ENCODE measurements at places on chromosomes 2 and 18. TPM values are rescaled to one million over a fixed set of nuclear protein-coding genes. Genes with fewer than 3 reads are reported as not detected.

The CRACDL gene
- total RNA-seq: 0.14 TPM

The GCG gene
- not detected for total RNA-seq

The HOXD10 gene
- total RNA-seq: not detected

The NPHP1 gene
- total RNA-seq: 1.2 TPM

The SERPINB12 gene
- total RNA-seq: not detected

The AFF3 gene
- 5.9 TPM for total RNA-seq

The NEU4 gene
- 1.2 TPM for total RNA-seq

The ESPNL gene
- total RNA-seq: 4.3 TPM

The MC2R gene
- total RNA-seq: not detected

DNA sequence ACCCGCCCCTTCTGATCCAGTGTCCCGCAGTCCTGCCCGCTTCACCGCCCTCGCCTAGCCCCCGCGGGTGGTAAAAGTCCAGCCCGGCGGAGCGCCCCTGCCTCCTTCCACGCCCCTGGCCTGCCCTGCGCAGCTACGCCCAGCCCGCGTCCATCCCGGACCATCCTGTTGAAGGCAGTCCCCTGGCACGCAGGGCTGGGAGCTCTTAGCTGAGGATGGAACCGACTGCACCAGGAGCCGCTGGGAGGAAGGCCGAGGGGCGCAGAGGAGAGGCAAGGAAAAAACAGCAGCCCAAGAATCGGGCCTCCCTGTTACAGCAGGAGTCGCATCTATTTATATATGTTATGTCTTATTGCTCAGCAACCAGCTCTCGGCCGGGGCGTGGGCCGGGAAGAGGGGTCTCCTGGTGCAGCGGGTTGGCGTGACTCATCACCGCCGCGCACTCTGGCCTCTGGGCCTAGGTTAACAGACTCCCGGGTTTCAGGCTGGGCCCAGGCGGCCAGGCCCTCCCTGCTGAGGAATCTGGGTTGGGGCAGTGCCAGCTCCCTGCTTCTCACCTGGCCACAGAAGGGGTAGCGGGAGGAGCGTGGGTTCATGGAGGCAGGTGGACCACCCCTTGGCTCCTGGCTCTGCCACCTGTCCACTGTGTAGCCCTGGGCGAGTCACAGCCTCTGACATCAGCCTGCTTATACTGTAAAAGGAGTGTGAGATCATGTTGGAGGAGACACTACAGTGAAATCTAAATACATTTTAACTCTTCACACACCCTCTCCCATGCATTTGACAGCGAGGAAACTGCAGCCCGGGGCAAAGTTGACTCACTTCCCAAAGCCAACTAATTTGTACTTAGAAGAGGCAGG, 13.4 kb upstream of the MAP3K2 start:
- H3K4me3 ChIP-seq: peak overlapping the region; percentile 46
- peaks cover 9% of the 10 kb centered on the region for H3K4me1 ChIP-seq
- H3K27ac ChIP-seq: no peak overlapping the region
- no peaks in the 10 kb centered on the region for H3K36me3 ChIP-seq
- DNase-seq: peak; percentile 68

DNA sequence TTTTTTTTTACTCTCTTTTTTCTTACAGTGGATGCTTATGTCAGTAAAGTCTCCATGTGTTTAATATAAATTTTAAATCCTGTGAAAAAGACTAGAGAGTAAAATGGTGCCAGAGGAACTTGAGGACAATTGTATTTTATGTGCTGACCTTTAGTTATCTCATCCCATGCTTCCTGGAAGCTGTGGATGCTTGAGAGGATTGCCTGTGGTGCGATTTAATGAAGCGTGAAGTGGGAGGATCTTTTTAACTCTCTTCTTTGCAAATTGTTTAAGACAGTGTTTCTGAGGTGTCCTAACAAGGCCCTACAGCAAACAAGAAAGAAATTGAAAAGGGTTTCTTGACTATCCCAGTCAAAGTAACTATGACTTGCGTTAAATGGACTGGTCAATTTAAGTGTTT, 84.2 kb downstream of the DTNA start:
- no peak overlapping the region for H3K27ac ChIP-seq
- no peaks in the 10 kb centered on the region for H3K4me1 ChIP-seq
- H3K36me3 ChIP-seq: peaks cover 7% of the 10 kb centered on the region
- no peaks in the 10 kb centered on the region for H3K27me3 ChIP-seq

DNA sequence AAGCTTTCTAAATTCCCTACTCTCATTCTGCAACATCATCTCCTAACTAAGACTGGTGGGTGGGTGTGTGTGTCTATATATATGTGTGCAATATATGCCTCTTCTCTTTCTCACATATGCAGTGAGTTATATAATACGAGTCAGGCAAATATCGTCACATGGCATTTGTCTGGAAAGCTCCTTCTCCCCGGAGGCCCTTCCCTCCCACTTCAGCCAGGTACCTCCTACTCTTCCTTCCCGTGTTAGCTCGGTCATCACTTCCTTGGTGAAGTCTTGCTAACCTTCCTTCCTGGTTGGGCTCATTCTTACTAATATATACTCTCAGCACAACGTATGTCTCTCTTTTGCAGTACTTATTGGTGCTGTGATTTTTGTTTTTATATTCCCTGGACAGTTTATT, 66.4 kb upstream of the NCK2 start:
- no peak for DNase-seq
- H3K4me1 ChIP-seq: no peaks in the 10 kb centered on the region
- H3K36me3 ChIP-seq: no peaks in the 10 kb centered on the region
- no peak overlapping the region for H3K27ac ChIP-seq

- peak overlapping the region; percentile 49 for H3K4me3 ChIP-seq
- peak; percentile 63 for DNase-seq
- no peaks in the 10 kb centered on the region for H3K36me3 ChIP-seq
- H3K27me3 ChIP-seq: no peaks in the 10 kb centered on the region
These were observed 48.8 kb downstream of the HAUS1 start for GRCh38 chr18:46152808-46153617.

DNA sequence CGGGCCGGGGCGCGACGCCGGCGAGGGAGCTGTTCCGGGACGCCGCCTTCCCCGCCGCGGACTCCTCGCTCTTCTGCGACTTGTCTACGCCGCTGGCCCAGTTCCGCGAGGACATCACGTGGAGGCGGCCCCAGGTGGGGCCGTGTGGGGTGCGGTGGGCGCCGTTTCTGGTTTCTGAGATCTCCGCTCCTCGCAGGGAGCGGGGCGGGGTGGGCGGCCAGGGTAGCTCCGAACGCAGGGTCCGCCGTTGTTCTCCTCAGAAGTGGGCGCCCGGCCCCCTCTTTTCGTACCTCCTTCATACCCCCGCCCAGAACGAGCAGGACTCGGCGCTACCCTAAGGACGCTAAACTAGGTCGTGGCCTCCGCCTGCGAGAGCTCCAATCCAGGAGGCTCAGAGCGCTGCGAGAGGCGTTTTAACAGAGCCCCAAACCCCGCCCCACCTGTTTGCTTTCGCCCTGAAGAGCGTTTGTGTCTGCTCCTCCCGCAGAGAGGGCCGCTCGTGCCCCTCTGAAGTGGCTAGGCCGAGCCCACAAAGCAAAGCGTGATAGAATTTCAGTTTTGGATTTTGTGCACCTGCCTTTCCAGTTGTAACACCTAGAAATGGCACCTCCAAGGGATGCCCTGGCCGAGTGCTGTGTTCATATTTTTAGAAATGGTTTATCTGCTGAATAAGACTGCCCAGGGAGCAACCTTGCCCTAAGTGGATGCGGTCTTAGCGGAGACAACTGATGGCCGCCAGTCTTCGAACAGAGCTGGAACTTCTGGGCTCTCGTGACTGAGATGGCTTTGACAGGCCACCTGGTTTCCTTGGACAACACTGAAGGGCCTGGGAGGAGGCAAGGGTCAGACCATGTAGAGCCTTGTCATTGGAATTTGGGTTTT, 626 bp downstream of the CAPN10 start:
- no peaks in the 10 kb centered on the region for H3K36me3 ChIP-seq
- DNase-seq: peak; percentile 77
- H3K27ac ChIP-seq: no peak overlapping the region

DNA sequence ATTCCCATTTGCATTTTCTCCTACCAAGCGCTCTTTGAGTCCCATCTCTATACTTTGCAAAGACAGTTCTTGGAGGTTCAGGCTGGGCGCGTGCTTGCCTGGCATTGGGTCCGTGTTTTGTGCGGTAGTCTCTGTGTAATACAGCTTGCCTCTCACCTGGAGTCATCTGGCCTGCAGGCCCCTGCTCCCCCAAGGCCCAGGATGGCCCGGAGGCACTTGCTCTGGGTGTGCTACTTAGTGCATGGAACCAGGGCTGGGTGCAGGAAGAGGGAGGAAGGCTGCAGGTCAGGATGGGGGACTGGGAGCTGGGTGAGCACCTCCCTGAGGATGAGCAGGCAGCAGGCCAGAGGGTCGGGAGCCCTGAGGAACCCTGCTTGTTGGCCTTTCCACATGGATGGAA, 220.9 kb downstream of the LDLRAD4 start:
- no peaks in the 10 kb centered on the region for H3K36me3 ChIP-seq
- H3K4me3 ChIP-seq: no peak overlapping the region
- H3K27me3 ChIP-seq: no peaks in the 10 kb centered on the region

DNA sequence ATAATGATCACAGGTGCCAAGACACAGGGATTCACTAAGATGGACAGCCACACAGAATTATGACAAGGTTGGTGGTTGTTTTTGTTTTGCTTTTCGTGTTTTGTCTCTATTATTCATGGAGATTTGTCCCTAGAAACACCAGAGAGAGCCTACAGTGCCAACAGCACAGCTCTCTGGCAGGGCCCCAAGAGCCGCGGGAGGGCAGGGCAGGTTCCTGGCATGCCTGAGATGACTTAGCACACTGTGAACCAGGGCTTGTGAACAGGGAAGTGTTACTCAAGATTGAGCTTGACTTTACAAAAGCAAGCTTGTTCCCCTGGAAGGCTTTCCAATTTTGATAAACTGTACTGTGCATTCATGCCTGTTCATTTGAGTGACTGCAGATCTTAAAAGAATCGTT, 437.4 kb upstream of the SALL3 start:
- no peaks in the 10 kb centered on the region for H3K36me3 ChIP-seq
- no peak for DNase-seq
- H3K4me3 ChIP-seq: no peak overlapping the region

DNA sequence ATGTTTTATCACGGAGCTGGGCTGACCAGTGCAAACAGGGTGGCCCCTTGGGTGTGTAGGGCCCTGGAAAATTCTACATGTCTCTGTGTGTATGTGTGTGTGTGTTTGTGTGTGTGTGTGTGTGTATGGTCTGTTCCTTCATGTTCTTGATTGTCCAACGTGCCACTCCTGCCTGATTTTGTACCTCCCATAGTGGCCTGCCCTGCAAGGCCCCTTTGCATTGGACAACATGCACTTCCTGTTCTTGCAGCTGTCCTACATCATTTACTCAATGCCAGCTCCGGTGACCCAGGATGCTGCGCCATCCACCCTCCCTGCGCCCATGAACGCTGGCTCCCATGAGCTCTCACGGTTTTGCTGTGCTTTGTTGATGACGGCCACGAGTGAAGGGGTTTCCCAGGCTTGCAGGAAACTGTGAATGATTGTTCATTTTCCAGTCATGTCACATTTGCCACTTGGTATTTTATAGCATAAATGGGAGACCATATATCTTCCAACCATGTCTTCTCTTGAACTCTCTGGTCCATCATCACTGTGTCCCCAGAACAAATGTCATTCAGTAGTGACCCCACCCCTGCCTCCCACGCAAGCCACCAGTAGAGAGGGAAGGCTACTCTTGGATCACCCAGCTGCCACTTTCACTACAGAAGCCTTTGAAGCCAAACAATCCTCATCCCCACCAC, 69.7 kb upstream of the NCK2 start:
- no peak for DNase-seq
- no peaks in the 10 kb centered on the region for H3K4me1 ChIP-seq
- no peak overlapping the region for H3K27ac ChIP-seq
- no peaks in the 10 kb centered on the region for H3K27me3 ChIP-seq

- no peaks in the 10 kb centered on the region for H3K36me3 ChIP-seq
- no peak for DNase-seq
- no peak overlapping the region for H3K4me3 ChIP-seq
- H3K4me1 ChIP-seq: no peaks in the 10 kb centered on the region
- H3K27me3 ChIP-seq: no peaks in the 10 kb centered on the region
- no peak overlapping the region for H3K27ac ChIP-seq
These were observed 192.2 kb upstream of the FBXO11 start for GRCh38 chr2:48098539-48098938.

DNA sequence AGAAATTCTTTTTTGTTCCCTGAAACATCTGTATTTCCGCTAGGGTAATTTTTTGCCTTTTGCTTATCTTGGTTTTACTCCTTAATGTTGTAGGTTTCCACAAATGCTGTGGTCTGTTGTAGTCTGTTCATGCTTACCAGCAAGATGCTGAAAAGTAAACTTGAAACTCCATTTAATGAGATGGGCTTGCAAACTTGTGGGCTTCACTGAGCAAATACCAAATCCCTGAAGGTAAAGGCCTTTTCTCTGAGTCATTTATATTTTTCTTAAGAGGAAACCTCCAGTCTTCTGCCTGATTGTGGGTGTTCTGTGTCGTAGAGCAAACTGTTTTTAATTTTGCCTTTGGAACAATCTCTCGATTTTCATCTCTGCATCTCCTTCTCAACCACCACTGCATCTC, 9.3 kb downstream of the SP140 start:
- no peak overlapping the region for H3K27ac ChIP-seq
- H3K4me3 ChIP-seq: no peak overlapping the region

DNA sequence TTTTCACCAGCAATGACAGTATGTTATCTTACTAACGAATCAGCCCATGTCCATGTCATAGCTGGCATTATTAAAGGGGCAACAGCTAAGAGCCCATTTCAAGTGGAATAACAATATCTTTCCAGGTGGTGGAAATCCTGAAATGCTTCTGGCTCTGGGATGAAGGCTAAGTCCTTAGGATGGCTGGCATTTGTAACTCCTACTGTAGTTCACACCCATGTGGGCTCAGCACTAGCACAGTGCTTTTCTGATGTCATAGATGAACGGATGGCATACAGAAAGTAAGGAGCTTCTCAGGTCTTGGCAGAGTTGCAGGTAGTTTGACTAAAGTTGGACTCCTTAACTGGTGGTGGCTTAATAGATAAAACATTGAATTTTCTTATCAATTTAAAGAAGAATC, 10.0 kb downstream of the TMEM200C start:
- H3K4me1 ChIP-seq: peaks cover 12% of the 10 kb centered on the region
- no peak overlapping the region for H3K27ac ChIP-seq
- H3K27me3 ChIP-seq: peaks cover 13% of the 10 kb centered on the region
- DNase-seq: no peak
- H3K36me3 ChIP-seq: no peaks in the 10 kb centered on the region

DNA sequence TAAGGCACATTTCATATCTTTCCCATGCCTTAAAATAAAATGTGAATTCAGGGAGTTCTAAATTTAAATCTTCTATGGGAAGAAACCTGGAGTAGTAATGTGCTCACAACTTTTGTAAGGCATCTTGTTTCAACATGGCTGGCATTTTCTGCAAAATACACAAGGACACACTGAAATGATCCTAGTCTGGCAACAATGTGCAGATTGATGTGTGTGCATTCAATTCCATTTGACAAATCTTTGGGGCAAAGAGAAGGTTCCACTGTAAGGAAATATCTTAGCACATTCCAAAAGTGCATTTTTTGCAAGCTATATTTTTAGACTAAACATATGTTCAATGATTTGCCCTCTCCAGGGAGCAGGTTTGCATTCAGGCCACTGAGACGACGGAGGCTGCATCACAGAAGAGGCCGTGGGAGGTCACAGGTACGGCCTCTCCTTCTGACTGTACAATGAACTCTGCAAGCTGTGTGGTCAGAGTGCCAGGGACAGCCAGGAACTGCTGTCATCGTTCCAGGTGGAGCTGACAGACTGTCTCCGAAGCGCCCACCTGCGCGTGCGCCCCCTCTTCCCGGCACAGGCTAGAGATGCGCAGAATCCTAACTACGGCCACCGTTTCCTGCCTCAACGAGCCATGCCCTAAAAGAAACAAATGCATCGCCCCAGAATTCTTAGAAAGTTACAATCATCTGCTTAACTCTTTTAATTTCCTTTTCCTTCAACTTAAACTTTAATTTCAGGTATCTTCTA, 149.2 kb upstream of the POU3F3 start:
- H3K27me3 ChIP-seq: no peaks in the 10 kb centered on the region
- H3K36me3 ChIP-seq: no peaks in the 10 kb centered on the region

Measured in GM23338 (cell line).